ENCODE measurements at places on chromosomes 2 and 18. TPM values are rescaled to one million over a fixed set of nuclear protein-coding genes. Genes with fewer than 3 reads are reported as not detected.

Gene SERPINB4
- total RNA-seq: not detected

Gene PIKFYVE
- total RNA-seq: 35.3 TPM

Gene SERPINB13
- total RNA-seq: not detected

Gene TBR1
- total RNA-seq: not detected

Gene MRO
- not detected for total RNA-seq

- no peak for DNase-seq
Measured at GRCh38 chr2:215590010-215590745, 154.3 kb upstream of the FN1 start.

GRCh38 chr2:222499226-222499625, 74.9 kb downstream of the SGPP2 start:
- no peak for DNase-seq

DNA sequence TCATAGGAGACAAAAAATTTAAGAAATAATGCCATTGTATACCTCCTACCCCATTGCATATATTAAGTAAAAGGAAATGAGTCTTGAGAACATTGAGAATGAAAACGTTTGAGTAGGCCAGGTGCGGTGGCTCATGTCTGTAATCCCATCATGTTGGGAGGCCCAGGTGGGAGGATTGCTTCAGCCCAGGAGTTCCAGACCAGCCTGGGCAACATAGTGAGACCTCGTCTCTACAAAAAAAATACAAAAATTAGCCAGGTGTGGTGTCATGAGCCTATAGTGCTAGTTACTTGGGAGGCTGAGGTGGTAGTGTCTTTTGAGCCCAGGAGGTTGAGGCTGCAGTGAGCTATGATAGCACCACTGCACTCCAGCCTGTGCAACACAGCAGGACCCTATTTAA, 107.7 kb upstream of the MGAT5 start:
- DNase-seq: no peak

DNA sequence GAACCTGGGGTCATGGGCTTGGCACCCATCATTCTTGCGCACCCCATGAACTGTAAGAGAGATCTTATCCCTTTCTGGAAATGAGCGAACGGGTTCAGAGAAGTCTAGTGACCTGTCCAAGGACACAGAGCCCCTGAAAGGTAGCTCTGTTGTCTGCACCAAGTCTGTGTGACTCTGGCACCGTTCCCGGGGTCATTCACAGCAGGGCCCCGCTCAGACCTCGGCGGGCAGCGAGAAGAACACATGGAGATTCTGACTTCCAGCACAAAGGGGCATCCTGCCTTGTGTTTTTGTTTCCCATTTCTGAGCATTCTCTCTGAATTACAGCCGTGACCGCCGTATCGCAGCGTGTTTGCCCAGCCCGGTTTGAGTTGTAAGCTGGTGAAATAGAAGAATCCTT, 231.7 kb downstream of the KLHL29 start:
- DNase-seq: no peak

DNA sequence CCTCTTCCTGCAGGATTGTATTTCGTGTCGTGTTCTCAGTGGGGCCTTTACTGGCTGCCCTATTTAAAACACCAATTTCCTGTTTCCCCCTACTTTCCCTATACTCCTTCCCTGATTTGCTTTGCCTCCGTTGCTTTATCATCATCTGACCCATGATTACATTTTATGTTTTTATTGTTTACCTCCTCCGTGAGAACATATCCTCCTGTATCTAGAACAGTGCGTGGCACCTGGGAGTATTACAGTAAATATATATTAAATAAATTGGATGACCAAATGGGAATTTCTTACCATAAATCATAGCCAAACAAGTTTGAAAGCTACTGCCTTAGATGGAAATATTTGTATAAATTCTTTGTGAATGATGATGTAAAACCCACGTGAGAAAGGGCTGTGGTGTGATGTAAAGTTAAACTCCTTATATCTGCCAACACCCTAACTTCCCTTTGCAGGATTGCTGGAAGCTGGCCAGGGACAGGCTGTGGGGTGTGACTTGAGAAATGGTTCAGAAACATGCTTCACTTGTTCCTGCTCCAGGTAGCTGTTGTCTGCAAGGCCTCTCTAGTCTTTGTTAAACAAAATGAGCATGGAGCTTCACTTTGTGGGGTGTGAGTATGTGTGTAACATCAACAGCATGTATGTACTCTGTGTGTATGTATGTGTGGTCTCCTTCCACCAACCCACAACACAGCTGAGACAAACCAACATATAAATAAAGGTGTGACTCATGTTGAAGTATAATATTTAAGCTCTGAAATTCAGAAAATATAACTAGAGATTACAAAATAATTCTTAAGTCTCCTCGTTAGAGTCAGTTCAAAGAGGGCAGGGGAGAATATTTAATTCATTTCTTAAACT, 40.3 kb downstream of the LHCGR start:
- DNase-seq: no peak

GRCh38 chr2:179580378-179581146, 280.9 kb downstream of the ZNF385B start:
- no peak for DNase-seq

DNA sequence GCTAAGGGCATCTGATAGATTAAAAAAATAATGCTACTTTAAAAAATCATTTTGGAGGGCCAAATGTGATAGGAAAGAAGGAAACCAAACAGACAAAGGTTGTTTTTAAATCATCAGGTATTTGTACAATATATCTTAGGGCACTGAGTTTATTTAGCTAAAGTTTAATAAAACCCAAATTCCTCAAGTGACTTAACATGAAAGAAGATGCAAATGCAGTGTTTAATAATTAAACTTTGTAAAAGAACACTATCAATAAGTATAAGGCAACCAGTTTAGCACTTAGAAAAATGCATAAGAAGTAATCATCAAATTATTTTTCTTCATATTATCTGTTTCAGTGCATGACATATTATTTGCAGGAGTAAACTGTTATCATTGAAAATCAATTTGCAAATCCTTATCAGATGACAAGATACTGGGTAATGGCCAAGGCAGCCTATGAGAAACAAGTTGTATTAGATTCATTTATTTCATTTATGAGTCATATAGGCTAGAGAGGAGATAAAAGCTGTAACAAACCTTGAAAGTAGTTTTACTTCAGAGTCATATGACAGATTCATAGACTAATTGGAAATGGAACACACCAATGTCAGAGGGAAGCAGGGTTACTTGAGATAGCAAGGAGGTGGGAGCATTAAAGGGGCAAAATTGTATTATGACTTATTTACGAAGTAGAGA, 165.5 kb downstream of the GCA start:
- DNase-seq: no peak

DNA sequence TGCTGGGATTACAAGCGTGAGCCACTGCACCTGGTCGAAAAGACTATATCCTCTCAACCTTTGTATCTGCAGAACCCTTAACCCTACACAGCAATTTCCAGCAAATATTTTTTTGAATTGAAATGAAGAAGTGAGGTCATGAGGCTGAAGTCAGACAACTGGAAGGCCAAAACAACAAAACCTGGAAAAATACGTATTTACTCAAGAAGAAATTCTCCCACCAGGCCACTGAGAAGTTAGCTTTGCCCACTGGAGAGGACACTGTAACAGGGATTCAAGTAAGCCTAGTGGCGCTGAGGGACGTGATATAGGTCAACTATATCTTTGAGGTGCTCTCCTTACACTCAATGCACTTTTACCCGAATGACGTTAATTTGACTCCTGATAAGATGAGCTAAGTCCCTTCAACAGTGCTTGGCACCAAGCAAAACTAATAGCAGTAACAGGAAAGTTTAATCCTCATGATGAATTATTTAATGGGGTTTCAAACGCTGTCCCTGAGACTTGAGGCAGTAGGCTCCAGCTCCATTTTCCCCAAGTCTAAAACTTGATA, 1.9 kb downstream of the HDLBP start:
- no peak for DNase-seq

DNA sequence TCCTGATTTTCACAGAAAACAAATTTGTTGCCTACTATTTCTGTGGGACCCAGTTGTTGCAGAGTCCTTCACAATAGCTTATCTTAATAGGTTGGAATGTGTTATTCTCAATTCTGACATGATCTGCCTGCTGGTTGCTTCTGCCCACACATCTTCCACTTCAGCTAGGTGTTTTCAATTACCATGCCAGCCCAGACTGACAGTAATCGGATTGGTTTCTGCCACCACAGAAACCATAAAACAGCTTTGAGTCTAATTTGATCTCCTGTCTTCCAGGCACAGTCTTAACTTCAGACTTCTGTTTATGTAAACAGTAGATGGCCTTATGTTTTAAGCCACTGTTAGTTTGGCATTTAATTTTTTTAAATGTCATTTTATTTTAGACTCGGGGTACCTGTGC, 248.2 kb upstream of the RBMS1 start:
- DNase-seq: no peak

DNA sequence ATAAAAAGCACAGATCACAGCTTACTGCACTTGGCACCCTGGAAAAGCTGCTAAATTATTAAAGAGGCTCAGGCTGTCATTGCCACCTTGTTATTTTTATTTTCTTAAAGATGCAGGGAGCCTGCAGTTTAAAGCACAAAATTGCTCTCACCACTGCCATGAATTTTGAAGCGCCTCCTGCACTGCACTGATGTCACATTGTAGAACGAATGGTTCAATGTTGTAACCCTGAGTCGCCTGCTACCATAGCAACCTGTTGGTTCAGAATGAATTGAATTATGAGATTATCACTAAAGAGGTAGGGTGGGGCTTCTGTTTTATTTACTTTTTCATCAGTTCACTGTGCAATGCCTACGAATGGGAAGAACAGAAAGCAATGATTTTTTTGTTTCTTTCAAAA, 16.5 kb downstream of the SCG2 start:
- DNase-seq: no peak

DNA sequence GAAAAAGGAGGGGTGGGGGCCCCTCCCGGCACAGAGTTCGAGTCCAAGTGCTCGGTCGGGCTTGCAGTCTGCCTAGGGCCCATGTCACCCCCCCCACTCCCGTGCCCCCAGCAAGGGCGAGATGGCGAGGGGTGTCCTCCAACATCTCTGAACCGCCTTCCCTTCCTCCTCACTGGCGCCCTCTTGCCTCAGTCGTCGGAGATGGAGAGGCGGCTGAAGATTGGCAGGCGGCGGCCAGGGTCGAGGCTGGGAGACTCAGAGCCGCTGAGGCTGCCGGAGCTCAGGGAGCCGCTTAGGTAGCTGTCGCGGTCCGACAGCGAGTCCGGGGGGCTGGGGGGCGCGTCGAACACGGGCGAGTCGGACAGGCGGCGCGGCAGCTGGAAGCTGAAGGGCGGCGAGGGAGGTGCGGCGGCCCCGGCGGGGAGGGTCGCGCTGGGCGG, 2.3 kb downstream of the ZFP36L2 start:
- DNase-seq: peak; percentile 59

DNA sequence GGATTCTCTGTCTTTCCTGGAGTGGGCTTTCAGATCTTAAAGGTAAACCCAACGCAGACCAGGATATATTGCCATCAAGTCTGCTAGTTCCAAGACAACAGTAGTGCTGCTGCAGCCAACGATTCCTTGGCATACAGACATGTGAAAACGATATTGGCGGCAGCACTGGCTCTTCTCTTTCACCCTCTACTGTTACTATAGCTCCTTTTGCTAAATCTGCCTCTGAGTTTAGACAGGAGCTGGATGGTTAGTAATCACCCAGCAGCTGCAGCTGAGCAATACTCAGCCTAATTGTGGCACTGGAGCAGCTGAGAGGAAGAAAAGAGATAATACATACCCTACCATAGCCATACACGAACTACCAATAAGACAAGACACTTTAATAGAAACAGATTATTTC, 4.0 kb downstream of the YES1 start:
- no peak for DNase-seq

GRCh38 chr18:57333940-57334339, 18.4 kb upstream of the ST8SIA3 start:
- DNase-seq: no peak

- DNase-seq: no peak
Measured at GRCh38 chr2:45822272-45822630, 170.8 kb downstream of the PRKCE start.
